Vagina (tissue), 2 donors: ENCODE measurements at places on chromosomes 7 and 10. TPM values are rescaled to one million over a fixed set of nuclear protein-coding genes. Genes with fewer than 3 reads are reported as not detected.

Gene C10orf67
- total RNA-seq: not detected

Gene CYP2C19
- 6.1 TPM for total RNA-seq

Gene NODAL
- not detected for total RNA-seq

Gene LRGUK
- total RNA-seq: 2.9 TPM

Gene SEMA3C
- total RNA-seq: 90.6 TPM

Gene DDC
- 1.7 TPM for total RNA-seq

Gene GIMAP8
- total RNA-seq: 9.6 TPM

Gene RARRES2
- 305 TPM for total RNA-seq

Gene GPR26
- not detected for total RNA-seq

Gene GDF2
- total RNA-seq: not detected

Gene ADCY1
- 2.5 TPM for total RNA-seq

GRCh38 chr10:16812676-16813075, 4.5 kb downstream of the RSU1 start:
- H3K27me3 ChIP-seq: no peaks in the 10 kb centered on the region
- DNase-seq: no peak
- no peaks in the 10 kb centered on the region for H3K36me3 ChIP-seq
- H3K4me1 ChIP-seq: peaks cover 16% of the 10 kb centered on the region
- no peak overlapping the region for H3K27ac ChIP-seq

DNA sequence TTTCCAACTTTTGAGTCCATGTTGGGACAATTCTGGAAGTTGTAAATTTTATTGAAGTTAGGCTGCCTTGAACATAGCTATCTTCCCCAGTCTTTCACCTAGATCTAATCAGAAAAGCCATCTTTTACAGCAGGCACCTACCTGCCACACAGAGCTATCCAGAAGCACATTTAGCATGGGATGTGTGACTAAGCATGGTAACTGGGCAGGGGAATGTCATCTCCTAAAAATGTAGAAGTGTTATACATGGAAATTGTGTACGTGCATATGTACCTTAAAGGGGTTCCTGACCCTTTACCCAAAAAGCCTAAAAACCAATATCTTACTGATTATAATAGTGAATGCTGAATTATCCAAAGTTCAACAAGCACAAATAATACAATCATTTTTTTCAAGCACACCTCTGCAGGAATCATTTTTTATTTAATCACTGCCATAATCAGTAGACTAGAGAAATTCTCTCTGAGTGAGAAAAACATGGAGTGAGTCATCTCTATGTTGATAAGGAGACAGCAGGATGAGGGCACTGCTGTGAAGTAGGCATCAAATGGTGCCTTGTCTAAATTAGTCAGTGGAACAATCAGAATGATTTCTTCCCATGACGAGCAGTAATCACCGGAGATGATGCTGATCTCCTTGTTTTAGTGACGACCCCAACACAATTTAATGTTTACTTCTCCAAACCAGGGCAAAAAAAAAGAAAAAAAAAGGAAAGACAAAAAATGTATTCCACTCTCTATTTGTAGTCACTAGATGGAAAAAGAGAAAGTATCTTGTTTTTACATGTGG, 75.9 kb downstream of the SORBS1 start:
- H3K4me3 ChIP-seq: no peak overlapping the region
- H3K27ac ChIP-seq: no peak overlapping the region
- no peaks in the 10 kb centered on the region for H3K27me3 ChIP-seq
- peaks cover 11% of the 10 kb centered on the region for H3K4me1 ChIP-seq
- no peak for DNase-seq

GRCh38 chr10:43053825-43054224, 23.0 kb upstream of the RET start:
- no peaks in the 10 kb centered on the region for H3K27me3 ChIP-seq
- H3K27ac ChIP-seq: no peak overlapping the region
- H3K36me3 ChIP-seq: no peaks in the 10 kb centered on the region
- no peaks in the 10 kb centered on the region for H3K4me1 ChIP-seq
- no peak overlapping the region for H3K4me3 ChIP-seq

- no peaks in the 10 kb centered on the region for H3K36me3 ChIP-seq
- no peak overlapping the region for H3K27ac ChIP-seq
- no peaks in the 10 kb centered on the region for H3K4me1 ChIP-seq
- no peak for DNase-seq
- no peaks in the 10 kb centered on the region for H3K27me3 ChIP-seq
- H3K4me3 ChIP-seq: no peak overlapping the region
Measured at GRCh38 chr7:38141187-38141586, 36.9 kb upstream of the STARD3NL start.

DNA sequence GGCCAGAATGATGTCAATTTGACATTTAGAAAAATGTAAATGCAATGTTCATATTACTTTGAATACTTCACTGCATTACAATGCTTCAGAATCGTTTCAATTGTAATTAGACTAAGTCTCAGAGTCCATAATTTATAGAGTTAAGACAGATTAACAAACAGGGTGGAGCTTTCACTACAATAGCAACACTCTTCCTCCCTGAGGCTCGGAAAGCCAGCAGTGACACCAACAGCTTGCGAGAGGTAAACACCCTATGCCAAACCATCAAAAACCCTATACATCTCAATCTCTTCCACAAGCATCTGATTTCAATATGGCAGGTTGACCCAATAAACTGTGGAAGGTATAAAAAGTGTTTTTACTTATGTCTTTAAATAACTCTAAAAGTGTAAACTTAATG, 72.2 kb downstream of the DOCK4 start:
- H3K27me3 ChIP-seq: no peaks in the 10 kb centered on the region
- H3K36me3 ChIP-seq: no peaks in the 10 kb centered on the region
- no peak overlapping the region for H3K4me3 ChIP-seq
- H3K27ac ChIP-seq: no peak overlapping the region
- H3K4me1 ChIP-seq: peaks cover 49% of the 10 kb centered on the region

DNA sequence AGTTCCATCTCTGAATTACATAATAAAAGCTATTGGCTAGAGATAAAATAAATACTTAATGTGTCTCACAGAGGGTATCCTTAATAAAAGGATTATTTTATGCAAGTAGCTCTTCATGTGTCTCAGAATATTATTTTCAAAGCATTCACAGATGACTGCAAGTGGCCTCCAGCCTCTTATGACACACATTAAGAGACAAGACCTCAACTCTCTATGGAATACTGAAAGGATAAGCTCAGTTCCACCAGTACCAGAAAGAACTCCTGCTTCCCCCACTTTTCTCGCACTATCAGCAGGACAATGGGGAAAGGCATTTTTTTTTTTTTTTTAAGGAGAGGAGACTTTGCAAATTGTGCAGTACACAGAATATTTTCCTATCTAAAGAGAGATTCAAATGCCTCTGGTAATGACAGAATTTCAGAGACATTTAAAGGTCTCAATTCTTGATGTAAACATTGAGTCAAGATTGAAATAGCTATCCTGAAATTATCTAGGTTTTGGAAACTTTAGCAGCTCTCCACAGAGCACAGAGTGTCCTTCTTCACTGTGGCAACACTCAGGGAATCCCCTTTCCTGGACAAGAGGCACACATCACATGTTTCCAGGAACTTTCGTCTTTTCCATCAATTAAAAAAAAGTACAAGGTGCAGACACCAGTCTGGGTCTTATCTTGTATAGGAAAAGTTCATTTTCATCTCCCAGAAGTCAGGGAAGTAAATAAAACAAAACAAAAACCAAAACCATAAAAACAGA, 122.0 kb upstream of the ANK3 start:
- no peak for DNase-seq
- no peaks in the 10 kb centered on the region for H3K4me1 ChIP-seq
- H3K27me3 ChIP-seq: no peaks in the 10 kb centered on the region
- H3K27ac ChIP-seq: no peak overlapping the region
- H3K4me3 ChIP-seq: no peak overlapping the region

- H3K27ac ChIP-seq: no peak overlapping the region
- peaks cover 43% of the 10 kb centered on the region for H3K4me1 ChIP-seq
- no peak overlapping the region for H3K4me3 ChIP-seq
- no peaks in the 10 kb centered on the region for H3K36me3 ChIP-seq
- no peak for DNase-seq
Measured at GRCh38 chr10:103829838-103830465, 25.4 kb downstream of the SH3PXD2A start.

GRCh38 chr7:75889223-75889825, 10.5 kb downstream of the RHBDD2 start:
- no peaks in the 10 kb centered on the region for H3K27me3 ChIP-seq
- H3K27ac ChIP-seq: no peak overlapping the region

- no peak overlapping the region for H3K27ac ChIP-seq
- no peaks in the 10 kb centered on the region for H3K27me3 ChIP-seq
- DNase-seq: no peak
- no peaks in the 10 kb centered on the region for H3K4me1 ChIP-seq
- H3K36me3 ChIP-seq: no peaks in the 10 kb centered on the region
Measured at GRCh38 chr7:95365151-95365550, 31.0 kb downstream of the PON3 start.

DNA sequence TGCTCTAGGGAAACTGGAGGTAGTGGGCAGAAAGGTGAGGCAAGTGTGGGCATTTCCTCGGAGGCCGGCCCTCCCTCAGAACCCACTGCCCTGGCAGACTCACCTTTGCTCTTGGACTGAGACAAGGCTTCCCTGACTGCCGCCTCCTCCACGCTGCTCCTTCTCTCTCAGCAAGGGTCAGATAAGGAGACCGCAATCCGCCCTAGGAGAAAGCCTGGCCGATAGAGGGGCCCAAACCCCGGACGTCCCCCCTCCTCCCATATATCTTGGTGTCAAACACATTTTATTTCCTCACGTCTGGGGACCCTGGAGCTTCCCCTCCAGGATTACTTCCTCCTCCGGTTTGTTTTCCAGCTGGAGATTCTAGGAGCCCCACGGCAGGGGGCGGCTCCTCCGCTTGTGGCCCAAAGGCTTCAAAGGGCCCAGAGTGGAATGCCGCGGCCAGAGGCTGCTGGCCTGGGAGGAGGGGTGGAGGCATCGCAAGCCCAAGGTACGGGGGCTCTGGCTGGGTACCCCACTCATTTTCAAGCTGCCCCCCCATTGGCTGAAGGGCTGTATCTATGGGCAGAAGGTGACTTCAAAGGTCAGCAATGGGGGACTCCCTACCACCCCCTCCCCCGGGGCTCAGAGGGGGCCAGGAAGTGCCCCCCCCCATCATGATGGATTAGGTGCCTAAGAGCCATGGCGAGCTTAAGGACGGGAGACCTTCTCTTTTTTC, 31.7 kb upstream of the LBX1 start:
- H3K36me3 ChIP-seq: no peaks in the 10 kb centered on the region
- H3K4me1 ChIP-seq: no peaks in the 10 kb centered on the region
- no peaks in the 10 kb centered on the region for H3K27me3 ChIP-seq
- no peak for DNase-seq

DNA sequence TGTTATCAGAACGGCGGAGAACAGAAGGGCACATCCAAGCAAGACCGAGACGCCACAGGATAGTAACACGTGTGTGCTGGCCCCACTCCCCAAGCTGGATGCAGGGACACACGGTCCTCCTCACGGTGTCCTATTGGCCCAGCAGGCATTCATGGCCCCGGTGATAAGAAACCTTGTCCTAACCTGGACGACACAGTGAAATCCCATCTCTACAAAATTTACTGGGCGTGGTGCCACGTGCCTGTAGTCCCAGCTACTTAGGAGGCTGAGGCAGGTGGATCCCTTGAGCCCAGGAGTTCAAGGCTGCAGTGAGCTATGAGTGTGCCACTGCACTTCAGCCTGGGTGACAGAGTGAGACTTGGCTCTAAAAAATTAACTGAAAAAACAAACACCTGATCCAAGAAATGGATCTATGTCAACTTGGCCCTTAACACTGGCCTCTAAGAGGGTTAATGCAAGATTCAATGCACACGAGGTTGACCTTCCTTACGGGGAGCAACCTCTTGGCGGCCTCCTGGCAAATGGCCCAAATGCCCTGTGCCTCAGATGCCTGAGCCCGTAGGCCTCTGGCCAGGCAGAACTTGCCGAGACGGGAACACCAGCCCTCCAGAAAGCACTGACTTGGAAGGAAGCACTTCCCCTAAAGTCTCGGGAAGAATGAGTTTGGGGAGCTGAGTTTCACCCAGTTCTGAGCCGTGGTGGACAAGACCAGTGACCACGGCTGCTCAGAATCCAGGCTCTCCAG, 72.3 kb downstream of the ZRANB1 start:
- H3K27me3 ChIP-seq: no peaks in the 10 kb centered on the region
- no peaks in the 10 kb centered on the region for H3K36me3 ChIP-seq
- DNase-seq: no peak
- peaks cover 80% of the 10 kb centered on the region for H3K4me1 ChIP-seq
- H3K4me3 ChIP-seq: no peak overlapping the region
- peak overlapping the region; percentile 70 for H3K27ac ChIP-seq

- H3K27me3 ChIP-seq: no peaks in the 10 kb centered on the region
- DNase-seq: no peak
- H3K4me3 ChIP-seq: no peak overlapping the region
- no peak overlapping the region for H3K27ac ChIP-seq
Measured at GRCh38 chr10:9076066-9076465, 1021.6 kb downstream of the GATA3 start.

- H3K4me3 ChIP-seq: no peak overlapping the region
- H3K4me1 ChIP-seq: no peaks in the 10 kb centered on the region
- H3K27ac ChIP-seq: no peak overlapping the region
- DNase-seq: no peak
- peaks cover 62% of the 10 kb centered on the region for H3K36me3 ChIP-seq
Measured at GRCh38 chr7:6035686-6036085, 4.5 kb downstream of the ANKRD61 start.

DNA sequence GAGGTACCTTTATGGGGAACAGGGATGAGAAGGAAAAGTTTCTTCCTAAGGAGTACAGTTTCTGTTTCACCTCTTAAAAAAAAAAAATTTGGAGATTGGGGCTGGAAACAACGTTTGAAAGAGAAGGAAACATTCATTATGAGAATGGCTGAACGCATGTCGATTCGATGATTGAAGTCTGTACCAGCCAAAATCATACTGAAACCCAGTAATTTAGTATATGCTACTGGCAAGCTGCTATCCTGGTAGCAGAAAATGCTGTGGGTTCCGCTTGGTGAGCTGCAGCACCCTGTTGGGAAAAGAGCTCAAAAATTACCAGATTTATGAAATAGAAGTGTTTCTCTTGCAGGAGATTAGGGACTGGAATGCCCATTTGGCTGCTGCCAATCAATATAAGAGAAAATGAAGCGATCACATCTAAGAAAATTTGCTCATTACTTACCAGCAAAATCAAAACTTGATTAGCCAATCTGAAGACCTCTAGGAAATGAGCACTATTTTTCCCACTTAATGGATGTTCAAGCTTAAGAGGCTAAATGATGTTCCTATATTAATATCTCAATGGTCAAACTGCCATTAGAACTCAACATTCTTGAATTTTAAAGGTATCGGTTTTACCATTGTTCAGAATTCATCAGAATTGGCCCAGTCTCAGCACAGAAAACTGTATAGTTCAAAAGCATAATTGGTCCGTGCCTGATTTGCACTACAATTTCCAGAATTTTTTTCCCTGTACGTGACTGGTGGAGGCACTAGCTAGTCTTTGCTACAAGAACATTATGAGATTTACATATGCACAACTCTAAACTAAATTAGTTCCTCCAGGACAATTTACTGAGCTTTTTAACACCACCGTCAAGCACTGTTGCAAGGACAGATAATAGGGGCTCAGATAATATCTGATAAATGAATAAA, 1.2 kb upstream of the ITGB1 start:
- DNase-seq: no peak
- peak overlapping the region; percentile 86 for H3K4me3 ChIP-seq
- no peaks in the 10 kb centered on the region for H3K36me3 ChIP-seq
- H3K27me3 ChIP-seq: no peaks in the 10 kb centered on the region

GRCh38 chr10:94281654-94282053, 81.1 kb downstream of the NOC3L start:
- no peak for DNase-seq
- H3K4me3 ChIP-seq: no peak overlapping the region
- H3K27me3 ChIP-seq: no peaks in the 10 kb centered on the region
- H3K36me3 ChIP-seq: no peaks in the 10 kb centered on the region
- no peak overlapping the region for H3K27ac ChIP-seq
